ENCODE measurements at places on chromosomes 1 and 21.

- no peak for DNase-seq
Measured at GRCh38 chr1:28436211-28436769, 66.8 kb downstream of the PHACTR4 start.

GRCh38 chr21:36470294-36470693 lies 9.6 kb downstream of the CLDN14 start:
- no peak for DNase-seq

DNA sequence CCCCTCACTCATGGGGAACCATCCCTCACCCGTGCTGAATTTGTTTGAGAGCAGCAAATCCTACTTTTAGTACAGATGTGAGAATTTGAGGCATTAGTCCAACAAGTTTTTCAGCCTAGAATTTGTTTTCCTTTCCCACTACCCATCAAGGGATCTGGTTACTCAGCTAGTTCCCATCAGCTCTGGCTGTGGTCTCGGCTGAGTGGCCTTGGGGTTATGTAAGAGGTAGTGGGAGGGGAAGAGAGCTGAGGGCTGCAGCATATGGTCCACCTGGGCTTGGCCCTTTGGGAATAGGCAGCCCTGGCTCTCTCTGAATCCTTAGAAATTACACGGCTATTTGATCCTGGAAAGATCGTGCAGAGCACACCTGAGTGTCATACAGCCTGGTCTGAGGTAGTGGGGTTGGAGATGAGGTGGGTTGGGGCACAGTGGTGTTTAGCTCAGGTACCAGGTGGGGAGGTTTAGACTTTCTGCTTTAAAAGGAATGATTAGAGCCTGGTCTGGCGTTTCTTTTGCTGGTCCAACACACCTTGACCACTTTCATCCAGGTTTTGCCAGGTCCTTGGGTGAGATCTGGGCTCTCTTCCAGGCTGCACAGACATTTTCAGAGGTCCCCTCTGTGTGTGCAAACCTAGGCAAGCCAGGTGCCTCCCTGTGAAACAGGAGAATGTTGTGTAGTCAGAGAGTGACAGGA lies 4.2 kb downstream of the GSTM4 start:
- DNase-seq: no peak

GRCh38 chr1:182515556-182515955 lies 65.6 kb downstream of the RGSL1 start:
- no peak for DNase-seq

DNA sequence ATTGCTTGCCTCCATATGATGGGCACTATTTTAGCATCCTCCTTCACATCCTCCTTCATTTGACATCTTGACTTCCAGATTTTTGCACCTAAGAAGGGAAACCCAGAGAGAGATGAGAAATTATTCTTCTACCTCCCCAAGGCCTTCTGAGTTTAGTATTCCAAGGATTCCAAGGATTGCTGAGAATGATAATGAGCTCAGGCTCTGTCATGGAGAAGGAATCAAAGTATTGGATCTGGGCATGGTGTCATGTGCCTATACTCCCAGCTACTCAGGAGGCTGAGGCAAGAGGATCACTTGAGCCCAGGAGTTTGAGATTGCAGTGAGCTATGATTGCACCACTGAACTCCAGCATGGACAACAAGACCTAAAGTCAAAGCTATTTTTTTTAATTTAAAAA lies 26.6 kb upstream of the ZNF281 start:
- DNase-seq: no peak

GRCh38 chr1:85865213-85865612 lies 157.0 kb upstream of the ZNHIT6 start:
- no peak for DNase-seq

DNA sequence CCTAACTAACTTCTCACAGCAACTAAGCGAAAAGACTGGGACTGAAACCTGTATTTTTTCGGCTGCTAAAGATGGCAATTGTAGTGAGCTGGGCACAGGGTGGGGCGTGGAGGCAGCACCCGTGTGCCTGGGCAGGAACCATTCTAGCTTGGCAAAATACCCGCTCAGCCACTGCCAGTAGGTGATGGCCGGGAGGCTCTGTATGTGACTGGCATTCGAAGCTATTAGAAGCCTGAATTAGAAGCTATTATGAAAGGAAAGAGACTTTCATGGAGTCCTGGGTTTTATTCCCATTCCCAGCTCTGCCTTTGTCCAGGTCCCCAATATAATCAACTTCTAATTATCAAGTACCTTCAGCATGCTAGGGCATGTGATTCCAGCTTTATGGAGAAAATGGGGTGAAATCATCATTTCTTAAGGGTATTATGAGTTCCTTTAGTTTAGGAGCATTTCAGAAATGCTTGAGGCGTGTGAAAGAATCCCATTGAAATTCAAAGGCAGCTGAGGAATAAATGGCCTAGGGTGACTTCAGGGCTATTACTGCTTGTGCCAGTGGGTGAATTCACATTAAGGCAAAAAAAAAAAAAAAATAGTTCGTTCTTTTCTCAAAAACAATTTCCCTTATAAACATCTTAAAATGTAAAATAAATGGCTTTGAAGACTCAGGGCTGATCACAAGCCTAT lies 125.6 kb downstream of the KCNN3 start:
- no peak for DNase-seq

Data from T-helper 17 cell (primary cell).